ENCODE measurements at places on chromosomes 16 and 17. TPM values are rescaled to one million over a fixed set of nuclear protein-coding genes. Genes with fewer than 3 reads are reported as not detected.

The HOXB1 gene
- not detected for total RNA-seq

GRCh38 chr16:59392911-59393310 is 658.8 kb upstream of the GOT2 start:
- no peaks in the 10 kb centered on the region for H3K4me1 ChIP-seq
- H3K27ac ChIP-seq, result no peak overlapping the region
- H3K27me3 ChIP-seq, result no peaks in the 10 kb centered on the region
- DNase-seq, result no peak

DNA sequence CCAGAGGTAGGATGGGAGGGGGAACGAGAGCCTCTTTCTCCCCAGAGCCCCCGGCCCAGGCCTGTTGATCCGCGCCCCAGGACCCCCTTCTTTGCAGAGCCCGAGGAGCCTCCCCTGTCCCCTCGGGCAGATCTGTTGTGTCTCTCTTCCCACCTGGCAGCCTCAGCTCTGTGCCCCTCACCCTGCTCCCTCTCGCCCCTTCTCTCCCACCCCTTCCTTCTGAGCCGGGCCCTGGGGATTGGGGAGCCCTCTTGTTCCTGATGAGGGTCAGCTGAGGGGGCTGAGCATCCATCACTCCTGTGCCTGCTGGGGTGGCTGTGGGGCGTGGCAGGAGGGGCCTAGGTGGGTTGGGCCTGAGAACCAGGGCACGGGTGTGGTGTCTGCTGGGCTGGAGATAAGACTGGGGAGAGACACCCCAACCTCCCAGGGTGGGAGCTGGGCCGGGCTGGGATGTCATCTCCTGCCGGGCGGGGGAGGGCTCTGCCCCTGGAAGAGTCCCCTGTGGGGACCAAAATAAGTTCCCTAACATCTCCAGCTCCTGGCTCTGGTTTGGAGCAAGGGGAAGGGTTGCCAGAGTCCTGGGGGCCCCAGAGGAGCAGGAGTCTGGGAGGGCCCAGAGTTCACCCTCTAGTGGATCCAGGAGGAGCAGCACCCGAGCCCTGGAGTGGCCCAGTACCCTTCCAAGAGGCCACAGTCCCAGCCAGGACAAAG is 65.4 kb downstream of the MRC2 start:
- DNase-seq, result no peak
- no peak overlapping the region for H3K27ac ChIP-seq
- H3K36me3 ChIP-seq, result no peaks in the 10 kb centered on the region

The TMEM106A gene
- total RNA-seq, result 3.6 TPM

The NF1 gene
- total RNA-seq, result 47.3 TPM

The RPGRIP1L gene
- total RNA-seq, result 0.71 TPM

DNA sequence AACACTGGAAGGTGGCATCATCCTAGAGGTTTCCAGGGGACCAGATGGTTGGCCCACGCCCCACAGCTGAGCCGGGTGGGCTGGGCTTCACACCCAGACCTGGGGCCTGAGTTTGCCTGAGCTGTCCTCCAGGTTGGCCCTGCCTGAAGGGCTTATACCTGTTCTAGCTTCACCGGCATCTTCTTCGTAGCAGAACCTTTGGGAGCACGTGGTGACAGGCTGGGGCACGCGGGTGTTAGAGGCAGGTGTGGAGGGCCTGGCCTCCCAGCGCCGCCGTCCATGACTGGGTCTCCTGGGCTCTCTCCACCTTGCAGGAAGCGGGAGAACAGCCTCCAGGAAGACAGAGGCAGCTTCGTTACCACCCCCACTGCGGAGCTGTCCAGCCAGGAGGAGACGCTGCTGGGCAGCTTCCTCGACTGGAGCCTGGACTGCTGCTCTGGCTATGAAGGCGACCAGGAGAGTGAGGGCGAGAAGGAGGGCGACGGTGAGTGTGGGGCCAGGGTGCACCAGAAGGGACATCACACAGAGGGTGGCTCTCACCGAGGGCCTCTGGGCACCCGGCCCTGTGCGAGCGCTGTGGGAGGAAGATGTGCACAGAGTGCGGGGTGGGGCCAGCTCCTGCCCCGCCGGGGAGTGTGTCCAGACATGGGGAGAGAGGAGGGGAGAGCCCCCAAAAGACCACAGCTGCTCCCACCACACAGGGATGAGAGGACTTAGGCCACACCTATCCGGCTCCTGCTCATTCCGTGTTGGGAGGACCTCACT is 4.6 kb upstream of the TEDC2 start:
- no peak for DNase-seq
- H3K27me3 ChIP-seq, result no peaks in the 10 kb centered on the region
- no peak overlapping the region for H3K27ac ChIP-seq
- peaks cover 2% of the 10 kb centered on the region for H3K4me1 ChIP-seq

DNA sequence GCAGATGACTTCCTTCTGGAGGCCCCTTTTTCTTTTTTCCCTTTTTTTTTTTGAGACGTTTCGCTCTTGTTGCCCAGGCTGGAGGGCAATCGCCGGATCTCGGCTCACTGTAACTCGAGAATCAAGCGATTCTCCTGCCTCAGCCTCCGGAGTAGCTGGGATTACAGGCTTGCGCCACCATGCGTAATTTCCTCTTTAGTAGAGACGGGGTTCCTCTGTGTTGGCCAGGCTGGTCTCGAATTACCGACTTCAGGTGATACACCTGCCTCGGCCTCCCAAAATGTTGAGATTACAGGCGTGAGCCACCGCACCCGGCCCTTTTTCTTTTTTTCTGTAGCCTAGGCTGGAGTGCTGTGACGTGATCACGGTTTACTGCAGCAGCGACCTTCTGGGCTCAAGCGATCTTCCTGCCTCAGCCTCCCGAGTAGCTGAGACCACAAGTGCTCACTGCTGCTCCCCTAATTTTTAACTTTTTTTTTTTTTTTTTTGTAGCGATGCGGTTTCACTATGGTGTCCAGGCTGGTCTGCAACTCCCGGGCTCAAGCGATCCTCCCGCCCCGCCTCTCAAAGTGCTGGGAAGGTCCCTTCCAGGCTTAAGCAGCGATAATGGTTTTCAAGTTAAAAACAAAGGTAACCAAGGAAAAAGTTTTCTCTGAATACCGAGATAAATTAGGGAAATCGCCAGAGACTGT is 956 bp upstream of the IST1 start:
- peak; percentile 50 for DNase-seq
- H3K27ac ChIP-seq, result peak overlapping the region; percentile 100
- H3K36me3 ChIP-seq, result no peaks in the 10 kb centered on the region
- H3K4me1 ChIP-seq, result peaks cover 15% of the 10 kb centered on the region
- peak overlapping the region; percentile 94 for H3K4me3 ChIP-seq

GRCh38 chr16:27366687-27367460 is 35.1 kb upstream of the IL21R start:
- no peaks in the 10 kb centered on the region for H3K36me3 ChIP-seq
- DNase-seq, result no peak
- H3K27me3 ChIP-seq, result no peaks in the 10 kb centered on the region
- H3K4me3 ChIP-seq, result no peak overlapping the region
- H3K4me1 ChIP-seq, result peaks cover 7% of the 10 kb centered on the region

The EVPLL gene
- total RNA-seq, result not detected

The CIAO2B gene
- 189 TPM for total RNA-seq

The XAF1 gene
- 7.7 TPM for total RNA-seq

DNA sequence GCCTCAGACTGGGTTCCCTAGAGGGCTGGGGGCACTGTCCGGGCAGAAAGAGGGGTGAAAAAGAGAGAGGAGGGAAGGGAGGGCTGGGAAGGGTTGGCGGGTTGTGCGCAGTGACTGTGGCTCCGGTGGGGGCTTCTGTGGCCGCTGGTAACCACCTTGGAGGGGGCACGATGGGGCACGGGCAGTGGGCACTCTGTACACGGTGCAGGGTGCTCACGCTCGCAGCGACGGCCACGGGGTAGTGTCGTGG is 588 bp downstream of the PLLP start:
- peaks cover 12% of the 10 kb centered on the region for H3K27me3 ChIP-seq
- H3K36me3 ChIP-seq, result no peaks in the 10 kb centered on the region
- peak overlapping the region; percentile 76 for H3K4me3 ChIP-seq
- DNase-seq, result no peak
- peaks cover 4% of the 10 kb centered on the region for H3K4me1 ChIP-seq
- H3K27ac ChIP-seq, result no peak overlapping the region

DNA sequence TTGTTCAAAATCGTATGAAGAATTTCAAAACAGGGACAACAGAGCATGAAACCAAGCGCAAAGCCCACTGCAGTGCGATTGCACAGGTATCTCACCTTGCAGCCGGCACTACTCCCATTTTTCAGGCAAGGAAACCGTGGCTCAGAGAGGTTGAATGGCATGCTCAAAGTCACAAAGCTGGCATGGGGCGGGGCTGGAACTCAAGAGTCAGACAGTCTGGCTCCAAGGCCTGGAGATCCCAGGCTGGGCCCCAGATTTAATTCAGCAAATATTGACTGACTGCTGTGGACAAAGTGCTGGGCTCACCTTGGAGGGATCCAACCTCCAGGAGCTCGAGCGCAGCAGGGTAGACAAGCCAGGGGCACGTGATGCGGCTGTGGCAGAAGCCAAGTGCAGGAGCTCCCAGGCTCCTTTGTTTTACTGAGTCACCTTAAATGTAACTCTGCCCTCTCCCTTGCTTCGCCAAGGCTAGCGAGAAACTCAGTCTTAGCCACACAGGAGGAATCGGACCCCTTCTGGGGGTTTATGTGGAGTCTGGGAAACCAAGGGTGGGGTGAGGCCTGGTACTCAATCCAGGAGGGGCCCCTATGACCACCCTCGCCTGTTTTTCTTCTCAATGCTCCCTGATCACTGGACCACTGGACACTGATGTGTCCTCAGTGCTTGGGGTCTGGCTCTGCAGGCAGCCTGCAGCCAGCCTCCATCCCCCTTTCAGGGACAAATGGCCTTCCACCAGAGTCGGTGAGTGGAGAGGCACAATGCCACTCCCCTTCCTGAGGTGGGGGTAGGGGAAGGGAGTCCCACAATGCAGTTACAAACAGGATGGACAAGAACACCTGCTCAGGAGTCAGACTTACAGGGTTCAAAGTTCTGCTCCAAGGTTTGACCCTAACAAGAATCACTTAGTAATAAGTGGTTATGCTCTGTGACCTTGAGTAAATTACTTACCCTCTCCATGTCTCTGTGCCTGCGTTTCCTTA is 3.9 kb upstream of the SPATA20 start:
- H3K27me3 ChIP-seq, result no peaks in the 10 kb centered on the region
- no peak overlapping the region for H3K4me3 ChIP-seq
- no peak overlapping the region for H3K27ac ChIP-seq
- no peak for DNase-seq
- peaks cover 28% of the 10 kb centered on the region for H3K4me1 ChIP-seq

- peak overlapping the region; percentile 91 for H3K27ac ChIP-seq
- peaks cover 22% of the 10 kb centered on the region for H3K4me1 ChIP-seq
- no peaks in the 10 kb centered on the region for H3K27me3 ChIP-seq
- peak; percentile 64 for DNase-seq
- peak overlapping the region; percentile 93 for H3K4me3 ChIP-seq
- no peaks in the 10 kb centered on the region for H3K36me3 ChIP-seq
Measured at GRCh38 chr16:67936880-67937605, 393 bp upstream of the PSMB10 start.

The KRTAP1-1 gene
- not detected for total RNA-seq

DNA sequence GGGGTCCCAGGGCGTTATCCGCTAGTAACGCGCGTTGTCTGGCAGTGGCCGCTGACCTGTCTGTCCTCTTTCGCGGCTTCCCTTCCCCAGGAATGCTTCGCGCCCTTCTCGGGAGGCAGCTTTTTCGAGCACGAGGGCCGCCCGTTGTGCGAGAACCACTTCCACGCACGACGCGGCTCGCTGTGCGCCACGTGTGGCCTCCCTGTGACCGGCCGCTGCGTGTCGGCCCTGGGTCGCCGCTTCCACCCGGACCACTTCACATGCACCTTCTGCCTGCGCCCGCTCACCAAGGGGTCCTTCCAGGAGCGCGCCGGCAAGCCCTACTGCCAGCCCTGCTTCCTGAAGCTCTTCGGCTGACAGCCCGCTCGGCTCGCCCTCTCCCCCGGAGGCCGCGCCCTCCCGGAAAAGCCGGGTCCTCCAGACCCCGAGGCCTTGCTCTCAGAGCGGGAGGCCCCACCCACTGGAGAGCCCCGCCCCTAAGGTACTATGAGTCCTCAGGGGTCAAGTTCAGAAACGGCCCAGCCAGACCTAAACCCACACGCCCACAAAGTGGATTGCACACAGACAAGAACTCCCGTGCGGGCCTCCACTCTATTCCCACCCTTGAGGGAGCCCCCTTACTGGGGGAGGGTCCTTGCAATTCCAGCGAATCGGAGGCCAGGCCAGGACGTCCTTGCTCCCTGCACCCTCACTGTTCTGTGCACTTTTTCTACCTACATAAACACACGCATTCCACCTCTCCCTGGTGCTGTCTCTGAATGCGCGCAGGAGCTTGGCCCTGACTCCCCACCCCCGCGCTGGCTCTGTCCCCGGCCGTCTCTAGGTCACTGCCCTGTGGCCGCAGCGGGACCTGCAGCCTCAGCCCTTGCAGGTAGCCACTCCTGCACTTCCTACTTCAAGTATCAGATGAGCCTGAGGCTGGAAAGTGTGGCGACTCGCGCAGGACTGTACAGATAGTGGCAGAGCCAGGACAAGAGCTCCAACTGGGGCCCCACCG is 5.4 kb upstream of the SLC5A2 start:
- no peaks in the 10 kb centered on the region for H3K36me3 ChIP-seq
- H3K4me3 ChIP-seq, result no peak overlapping the region
- H3K4me1 ChIP-seq, result no peaks in the 10 kb centered on the region

- no peak overlapping the region for H3K27ac ChIP-seq
- no peaks in the 10 kb centered on the region for H3K27me3 ChIP-seq
- H3K4me3 ChIP-seq, result no peak overlapping the region
Measured at GRCh38 chr16:28313587-28313986, 21.3 kb downstream of the SBK1 start.

DNA sequence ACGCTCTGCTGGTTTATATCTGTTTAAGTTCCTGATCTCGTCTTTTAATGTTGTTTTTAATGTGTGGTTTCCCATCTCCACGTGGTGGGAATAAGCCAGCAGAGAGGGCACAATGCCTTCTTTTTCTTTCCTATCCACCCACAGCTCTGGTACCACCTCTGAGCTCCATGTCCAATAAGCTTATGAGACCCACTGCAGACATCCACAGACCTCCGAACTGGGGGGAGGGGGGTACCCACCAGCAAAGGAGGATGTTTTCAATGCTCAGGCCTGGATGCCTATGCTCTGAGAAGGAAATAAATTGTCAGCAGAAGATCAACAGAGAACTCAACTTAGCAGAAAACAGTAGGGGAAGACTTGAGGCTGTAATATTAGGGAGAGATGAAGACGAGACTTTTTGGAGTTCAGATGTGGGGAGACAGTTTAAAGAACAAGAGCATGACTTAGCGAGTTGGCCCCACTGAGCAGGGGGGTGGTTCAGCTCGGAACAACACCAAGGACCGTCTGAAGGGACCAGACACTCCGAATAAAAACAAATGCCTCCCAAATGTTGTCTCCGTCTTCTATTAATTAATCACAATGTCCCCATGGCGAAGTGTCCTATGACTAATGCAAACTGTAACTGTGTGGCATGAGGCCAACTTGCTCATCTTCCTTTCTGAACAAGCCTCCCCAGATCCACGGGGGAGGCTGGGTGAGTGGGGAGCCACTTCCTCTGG is 62.7 kb downstream of the GAS7 start:
- H3K27me3 ChIP-seq, result no peaks in the 10 kb centered on the region
- no peaks in the 10 kb centered on the region for H3K36me3 ChIP-seq
- peak overlapping the region; percentile 55 for H3K27ac ChIP-seq
- no peak overlapping the region for H3K4me3 ChIP-seq
